ENCODE measurements at places on chromosomes 4 and X. TPM values are rescaled to one million over a fixed set of nuclear protein-coding genes. Genes with fewer than 3 reads are reported as not detected.

DNA sequence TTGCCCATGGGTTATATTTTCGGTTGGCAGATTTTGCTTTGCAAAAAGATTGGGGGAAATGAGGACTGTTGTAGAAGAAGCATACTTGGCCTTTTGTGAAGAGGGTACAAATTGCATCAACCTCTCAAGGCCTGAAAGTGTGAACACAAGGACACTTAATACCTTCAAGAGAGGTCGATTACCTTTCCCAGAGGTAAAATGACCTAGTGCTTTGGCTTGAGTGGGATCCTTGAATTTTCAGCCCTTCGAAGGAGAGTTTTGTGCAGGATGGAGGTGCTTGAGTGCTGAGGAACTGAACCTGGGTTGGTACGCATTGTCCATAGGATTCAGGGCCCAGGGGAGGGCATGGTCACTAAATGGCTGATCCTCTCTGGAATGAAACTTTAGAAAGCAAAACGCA is 27.6 kb upstream of the NKAP start:
- DNase-seq = no peak
- H3K4me1 ChIP-seq = no peaks in the 10 kb centered on the region
- H3K27ac ChIP-seq = no peak overlapping the region
- no peaks in the 10 kb centered on the region for H3K27me3 ChIP-seq

DKK2 gene
- 9.1 TPM for total RNA-seq

P2RY8 gene
- 1.8 TPM for total RNA-seq

DNA sequence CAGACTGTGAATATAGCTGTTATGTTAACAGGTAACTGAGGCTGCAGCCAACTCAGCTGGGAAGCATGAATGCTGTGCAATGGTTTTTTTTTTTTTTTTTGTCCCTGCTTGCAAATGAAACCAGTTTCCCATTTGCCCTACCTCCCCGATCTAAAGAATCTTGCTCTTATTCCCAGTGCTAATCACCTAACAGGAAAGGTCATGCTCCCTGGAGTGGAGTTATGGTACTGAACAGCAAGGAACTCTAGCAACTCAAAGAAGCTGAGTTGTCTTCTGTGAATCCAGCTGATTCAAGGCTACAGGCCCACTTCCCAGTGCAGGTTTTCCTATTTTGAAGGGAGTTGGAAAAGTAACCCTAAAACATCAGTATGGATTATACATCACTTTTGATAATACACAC is 52.1 kb downstream of the HTR2C start:
- H3K36me3 ChIP-seq = no peaks in the 10 kb centered on the region
- H3K4me1 ChIP-seq = no peaks in the 10 kb centered on the region
- no peak for DNase-seq
- H3K27ac ChIP-seq = no peak overlapping the region
- no peaks in the 10 kb centered on the region for H3K27me3 ChIP-seq

CHRNA9 gene
- total RNA-seq = not detected
